ENCODE measurements at places on chromosomes 1 and 21.

DNA sequence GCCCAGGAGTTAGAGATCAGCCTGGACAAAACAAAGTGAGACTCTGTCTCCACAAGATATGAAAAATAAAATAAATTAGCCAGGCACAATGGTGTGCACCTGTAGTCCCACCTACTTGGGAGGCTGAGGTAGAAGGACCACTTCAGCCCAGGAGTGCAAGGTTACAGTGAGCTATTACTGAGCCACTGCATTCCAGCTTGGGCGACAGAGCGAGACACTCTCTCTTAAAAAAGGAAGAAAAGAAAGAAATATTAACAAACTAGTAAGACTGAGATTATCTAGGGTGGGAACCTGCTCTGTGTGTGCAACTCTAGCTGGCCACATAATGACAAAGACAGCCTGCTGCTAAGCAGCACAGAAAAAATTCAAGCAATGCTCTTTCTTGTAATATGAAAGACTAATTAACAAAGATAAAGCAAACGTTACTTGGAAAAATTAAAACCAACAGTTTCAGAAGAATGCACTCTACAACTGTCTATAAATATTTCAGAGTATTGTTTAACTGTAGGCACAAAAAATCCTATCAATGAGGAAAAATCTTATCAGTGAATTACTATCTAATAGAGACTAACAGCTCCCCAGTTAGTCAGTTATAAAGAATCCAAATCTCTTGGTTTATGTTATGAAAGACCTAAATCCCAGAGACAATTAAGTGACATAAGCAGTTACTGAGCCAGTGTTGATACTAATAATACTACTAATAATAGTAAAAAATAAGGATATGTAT, 74.5 kb downstream of the ENAH start:
- no peak for DNase-seq

- DNase-seq, result no peak
Measured at GRCh38 chr1:208615371-208615770, 371.2 kb upstream of the PLXNA2 start.

DNA sequence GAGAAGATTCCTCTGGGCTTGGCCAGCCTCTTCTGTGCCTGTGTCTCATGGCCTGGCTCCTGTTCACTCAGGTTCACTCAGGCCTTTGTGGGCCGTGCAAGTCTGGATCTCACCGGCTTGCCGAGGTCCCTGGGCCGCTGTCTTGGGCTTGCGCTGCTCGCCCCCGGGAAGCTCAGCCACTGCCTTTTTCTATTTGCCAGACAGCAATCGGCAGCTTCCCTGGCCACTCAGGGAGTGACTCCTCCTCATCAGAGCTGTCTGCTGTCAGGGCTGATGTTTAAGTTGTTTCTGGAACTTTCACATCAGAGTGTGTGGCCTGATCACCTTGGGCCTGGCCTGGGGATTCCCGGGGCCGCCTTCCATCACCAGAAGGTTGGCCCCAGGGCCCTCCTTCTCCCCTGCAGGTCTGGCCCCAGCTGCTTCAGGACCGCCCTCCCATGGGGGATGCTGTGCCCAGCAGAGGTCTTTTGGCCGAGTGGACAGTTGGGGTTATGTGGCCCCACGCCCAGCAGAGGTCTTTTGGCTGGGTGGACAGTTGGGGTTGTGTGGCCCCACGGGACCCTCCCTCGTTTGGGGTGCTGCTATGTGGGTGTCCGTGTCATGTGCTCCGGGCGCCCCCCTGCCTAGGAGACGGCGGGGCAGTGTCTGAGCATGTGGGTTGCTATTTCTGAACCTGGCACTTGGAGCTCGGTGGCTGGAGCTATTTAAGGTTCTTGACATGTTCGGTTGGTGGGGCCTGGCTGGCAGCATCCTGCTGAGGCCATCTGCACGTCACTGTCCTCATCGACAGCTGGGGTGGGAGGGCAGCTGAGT, 12.5 kb downstream of the SLX9 start:
- DNase-seq, result no peak

GRCh38 chr1:153995202-153995601, 4.6 kb downstream of the RPS27 start:
- no peak for DNase-seq

DNA sequence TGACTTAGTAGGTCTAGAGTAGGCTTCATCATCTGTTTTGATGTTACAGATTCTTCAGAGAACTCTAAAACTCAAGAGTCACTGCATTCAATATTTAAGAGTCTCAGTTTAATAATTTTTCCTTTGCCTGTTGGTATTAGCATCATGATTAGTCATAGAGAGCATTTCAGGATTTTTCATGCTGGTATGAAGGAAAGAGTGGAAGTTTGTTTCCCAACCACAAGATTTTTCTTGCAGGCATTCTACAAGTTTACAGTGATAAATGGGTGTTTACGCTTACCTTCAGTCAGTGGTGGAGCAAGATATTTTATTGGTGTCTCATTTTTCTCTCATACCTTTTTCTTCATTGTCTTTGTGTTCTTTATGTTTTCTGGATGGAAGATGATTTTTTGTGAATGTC, 58.4 kb upstream of the MYOCOS start:
- DNase-seq, result no peak

DNA sequence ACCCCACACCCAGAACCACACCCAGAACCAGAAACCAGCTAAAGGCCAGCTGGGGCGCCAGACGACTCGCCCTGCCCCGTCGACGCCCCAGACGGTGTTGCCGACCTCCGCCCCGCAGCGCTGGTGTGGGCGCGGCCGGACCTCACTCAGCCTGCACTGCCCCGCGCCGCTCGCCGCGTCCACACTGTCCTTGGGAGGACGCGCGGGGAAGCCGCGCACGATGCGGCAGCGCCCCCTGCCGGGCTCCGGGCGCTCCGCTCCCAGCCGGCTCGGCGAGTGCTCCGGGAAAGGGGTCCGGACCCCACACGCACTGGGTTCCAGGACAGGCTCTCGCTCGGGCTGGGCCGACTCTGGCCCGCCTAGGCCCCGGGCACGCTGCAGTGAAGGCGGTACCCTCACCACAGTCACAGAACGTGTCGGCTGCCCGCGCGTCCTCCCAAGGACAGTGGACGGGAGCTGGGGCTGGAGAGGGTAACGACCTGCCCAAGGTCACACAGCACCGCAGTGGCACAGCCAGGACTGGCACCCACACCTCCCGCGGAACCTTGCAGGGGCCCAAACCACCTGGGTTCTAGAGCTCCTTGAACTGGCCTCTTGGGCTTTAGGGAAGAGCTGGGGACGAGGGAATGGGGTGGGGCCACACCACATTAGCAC, 90.2 kb downstream of the DMRTA2 start:
- DNase-seq, result no peak

- no peak for DNase-seq
Measured at GRCh38 chr1:100584761-100585745, 47.1 kb downstream of the GPR88 start.

- DNase-seq, result no peak
Measured at GRCh38 chr21:27134516-27134915, 167.6 kb upstream of the ADAMTS5 start.

- no peak for DNase-seq
Measured at GRCh38 chr1:31639543-31639942, 5.1 kb downstream of the PEF1 start.

- DNase-seq, result no peak
Measured at GRCh38 chr1:109243221-109243620, 6.1 kb upstream of the CELSR2 start.

- DNase-seq, result no peak
Measured at GRCh38 chr21:38293113-38293512, 36.3 kb downstream of the KCNJ15 start.

GRCh38 chr1:81409262-81409661, 391.5 kb upstream of the ADGRL2 start:
- DNase-seq, result no peak

GRCh38 chr1:202944438-202944921, 13.6 kb downstream of the ADIPOR1 start:
- no peak for DNase-seq

GRCh38 chr1:247332215-247332622, 552 bp upstream of the ZNF496 start:
- DNase-seq, result no peak

- no peak for DNase-seq
Measured at GRCh38 chr1:236176337-236177336, 34.3 kb downstream of the GPR137B start.

- no peak for DNase-seq
Measured at GRCh38 chr1:211479624-211480023, 12.3 kb downstream of the RD3 start.

DNA sequence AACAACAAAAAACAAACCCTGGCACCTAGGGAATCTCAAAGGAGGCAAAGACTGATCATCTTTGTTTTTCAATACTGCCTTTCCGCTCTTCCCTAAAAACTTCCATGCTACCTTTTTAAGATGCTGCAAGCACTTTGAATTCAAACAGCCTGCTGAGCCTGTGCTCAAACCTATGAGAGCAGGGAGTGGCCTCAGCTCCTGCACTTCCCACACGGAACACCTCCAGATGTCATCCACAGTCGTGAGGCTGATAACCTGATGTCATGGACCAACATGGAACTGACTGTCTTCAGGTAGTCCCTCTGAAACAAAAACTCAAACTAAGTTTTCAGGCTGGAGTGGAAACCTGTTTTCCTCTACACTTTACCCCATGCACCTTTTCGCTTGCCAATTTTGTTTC, 46.8 kb downstream of the DESI2 start:
- DNase-seq, result no peak

DNA sequence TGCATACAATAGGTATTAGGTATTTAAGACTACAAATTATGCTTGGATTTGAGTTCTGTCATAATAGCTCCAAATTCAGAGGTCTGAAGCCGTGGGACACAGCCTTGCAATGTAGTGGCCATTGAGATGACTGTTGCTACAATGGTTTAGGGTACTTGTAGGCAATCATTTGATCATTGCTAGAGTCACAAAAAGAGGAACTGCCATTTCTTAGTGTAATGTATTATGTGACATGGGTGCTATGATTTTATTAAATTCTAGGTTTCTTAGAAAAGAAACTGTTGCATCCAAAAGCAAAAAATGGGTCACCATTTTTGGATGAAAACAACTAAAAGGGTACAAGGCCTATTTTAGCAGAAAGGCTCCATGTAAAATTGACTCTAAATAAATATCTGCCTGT, 129.9 kb upstream of the ZNF644 start:
- no peak for DNase-seq

GRCh38 chr1:52976183-52977035, 49.3 kb downstream of the SCP2 start:
- DNase-seq, result no peak

DNA sequence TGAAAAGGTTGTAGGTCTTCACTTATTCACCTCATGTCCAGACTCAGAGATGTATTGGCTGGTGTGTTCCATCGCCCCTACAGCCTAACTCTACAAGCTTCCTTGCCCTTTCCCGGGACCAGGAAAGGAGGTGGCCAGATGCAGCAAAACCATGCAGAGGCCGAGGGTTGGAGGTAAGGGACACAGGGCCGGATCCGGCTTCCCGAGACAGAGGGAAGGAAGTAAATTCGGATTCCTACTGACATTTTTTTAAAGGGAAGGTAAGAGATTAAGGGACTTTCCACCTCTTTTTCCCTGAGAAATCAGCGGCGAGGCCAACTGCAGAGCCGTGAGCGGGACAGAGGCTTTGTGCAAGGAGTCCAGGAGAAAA, 12.7 kb downstream of the EPHA10 start:
- no peak for DNase-seq

DNA sequence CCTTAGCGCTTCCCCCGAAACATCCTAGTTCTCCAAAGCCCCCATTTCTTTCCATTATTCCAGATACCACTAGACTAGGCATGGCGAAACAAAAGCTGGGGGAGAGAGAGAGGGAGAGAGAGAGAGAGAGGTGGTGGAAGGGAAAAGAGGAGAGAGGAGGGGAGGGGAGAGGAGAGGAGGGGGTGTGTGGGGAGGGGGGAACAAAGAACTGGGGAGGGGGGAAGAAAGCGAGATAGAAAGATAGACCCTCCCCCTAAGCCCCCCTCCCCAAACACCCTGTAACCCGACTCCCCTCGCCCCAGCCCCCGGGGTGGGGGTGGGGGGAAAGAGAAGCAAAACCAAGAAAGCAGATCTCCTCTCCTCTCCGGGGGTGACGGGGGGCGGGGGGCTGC, 352 bp downstream of the MEX3A start:
- no peak for DNase-seq

DNA sequence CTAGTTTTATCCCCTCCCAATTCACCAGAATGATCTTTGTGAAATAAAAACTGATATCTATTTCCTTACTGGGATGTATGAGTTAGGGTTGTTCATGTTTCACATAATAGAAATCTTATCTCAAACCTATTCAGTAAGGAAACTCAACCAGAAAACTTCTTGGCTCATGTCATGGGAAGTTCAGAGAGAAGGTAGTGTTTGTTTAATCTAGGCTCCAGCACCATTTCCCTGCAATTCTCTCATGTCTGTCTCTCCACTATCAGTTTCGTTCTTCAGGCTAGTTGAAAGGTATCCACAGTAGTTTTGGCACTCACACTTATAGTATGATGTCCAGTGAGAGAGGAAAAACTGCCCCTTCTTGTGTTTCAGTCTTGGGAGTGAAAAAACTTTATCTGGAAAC, 34.6 kb upstream of the UHMK1 start:
- no peak for DNase-seq

- DNase-seq, result no peak
Measured at GRCh38 chr21:41479686-41480085, 28.3 kb downstream of the TMPRSS2 start.

DNA sequence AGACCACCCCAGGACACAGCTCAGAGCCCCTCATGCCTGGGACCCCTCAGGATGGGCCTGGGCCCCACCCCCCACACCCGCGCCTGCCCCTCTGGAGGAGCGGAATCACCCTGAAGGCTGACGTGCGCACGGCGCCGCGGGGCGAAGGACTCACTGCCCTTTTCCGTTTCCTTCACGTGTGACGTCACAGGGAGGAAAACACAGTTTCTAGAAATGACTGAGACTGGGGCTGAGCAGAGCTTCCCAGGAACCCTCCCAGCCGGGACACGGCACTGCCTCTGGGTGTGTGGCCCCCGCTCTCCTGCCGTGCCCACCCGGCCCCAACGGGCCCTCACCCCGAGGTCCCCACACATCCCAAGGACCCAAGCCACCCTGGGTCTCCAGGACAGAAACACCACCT, 5.4 kb upstream of the TNFRSF4 start:
- no peak for DNase-seq

- no peak for DNase-seq
Measured at GRCh38 chr1:219066631-219067349, 106.9 kb upstream of the LYPLAL1 start.

DNA sequence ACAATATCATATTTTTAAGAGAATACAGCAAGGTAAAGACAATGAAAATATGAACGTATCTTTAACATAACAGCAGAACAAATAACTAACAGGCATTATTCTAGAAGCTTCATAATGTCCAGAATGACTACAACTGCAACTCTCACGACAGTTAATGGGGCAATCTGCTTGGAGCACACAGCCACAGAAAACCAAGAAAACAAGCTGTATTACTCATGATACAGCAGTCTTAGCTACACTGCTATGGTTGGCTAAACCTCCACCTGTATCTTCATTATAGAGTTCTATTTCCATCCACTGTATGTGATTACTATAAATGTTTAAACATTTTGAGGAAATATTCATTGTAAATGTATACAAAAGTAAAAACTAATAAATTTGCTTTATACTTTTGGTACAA, 139.9 kb downstream of the DPYD start:
- no peak for DNase-seq

All from stimulated activated CD8-positive, alpha-beta memory T cell treated with anti-CD3 and anti-CD28 coated beads, Interleukin-15, amount 100 ng/mL, for 4 hours (primary cell).